ENCODE measurements at places on chromosomes 7 and 10. TPM values are rescaled to one million over a fixed set of nuclear protein-coding genes. Genes with fewer than 3 reads are reported as not detected.

TUBAL3 gene
- total RNA-seq, result 0.22 TPM

SPDYE1 gene
- total RNA-seq, result not detected

MEOX2 gene
- 112 TPM for total RNA-seq

TNRC18 gene
- 76.9 TPM for total RNA-seq

BTBD16 gene
- total RNA-seq, result 1.2 TPM

CPA2 gene
- 2.2 TPM for total RNA-seq

C7orf57 gene
- total RNA-seq, result 0.60 TPM

TMEM140 gene
- total RNA-seq, result 46.9 TPM

LIPF gene
- not detected for total RNA-seq

HHEX gene
- total RNA-seq, result 6.7 TPM

STEAP1 gene
- total RNA-seq, result 38.7 TPM

COMMD3 gene
- total RNA-seq, result 28.0 TPM

HSPA12A gene
- total RNA-seq, result 137 TPM

AQP1 gene
- total RNA-seq, result 573 TPM

DNA sequence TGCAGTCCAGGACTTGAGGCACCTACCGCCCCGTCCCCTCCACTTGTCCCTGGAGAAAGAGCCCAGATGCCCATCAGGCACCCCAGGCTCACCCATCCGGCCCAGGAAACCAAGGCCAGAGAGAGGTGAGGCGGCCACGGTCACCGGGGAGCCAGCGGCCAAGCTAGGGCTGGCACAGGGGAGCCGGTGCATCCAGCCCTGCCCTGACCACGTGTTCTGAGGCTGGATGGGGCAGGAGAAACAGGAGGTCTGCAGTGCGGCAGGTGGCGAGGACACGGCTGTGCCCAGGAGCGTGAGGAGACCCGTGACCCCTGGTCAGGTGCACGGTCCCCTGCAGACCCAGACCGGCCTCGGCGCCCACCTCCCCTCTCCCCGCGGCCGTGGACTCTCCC lies 27.6 kb downstream of the UNCX start:
- peaks cover 85% of the 10 kb centered on the region for H3K27me3 ChIP-seq
- no peak overlapping the region for H3K4me3 ChIP-seq
- no peaks in the 10 kb centered on the region for H3K4me1 ChIP-seq
- no peak overlapping the region for H3K27ac ChIP-seq
- no peak for DNase-seq

GRCh38 chr10:109737626-109738025 lies 185.7 kb downstream of the XPNPEP1 start:
- H3K4me1 ChIP-seq, result no peaks in the 10 kb centered on the region
- peak overlapping the region; percentile 79 for H3K27ac ChIP-seq

GRCh38 chr10:133393401-133394063 lies 425 bp upstream of the MTG1 start:
- peaks cover 63% of the 10 kb centered on the region for H3K36me3 ChIP-seq
- H3K27ac ChIP-seq, result peak overlapping the region; percentile 86
- no peaks in the 10 kb centered on the region for H3K4me1 ChIP-seq
- no peaks in the 10 kb centered on the region for H3K27me3 ChIP-seq
- H3K4me3 ChIP-seq, result peak overlapping the region; percentile 86

DNA sequence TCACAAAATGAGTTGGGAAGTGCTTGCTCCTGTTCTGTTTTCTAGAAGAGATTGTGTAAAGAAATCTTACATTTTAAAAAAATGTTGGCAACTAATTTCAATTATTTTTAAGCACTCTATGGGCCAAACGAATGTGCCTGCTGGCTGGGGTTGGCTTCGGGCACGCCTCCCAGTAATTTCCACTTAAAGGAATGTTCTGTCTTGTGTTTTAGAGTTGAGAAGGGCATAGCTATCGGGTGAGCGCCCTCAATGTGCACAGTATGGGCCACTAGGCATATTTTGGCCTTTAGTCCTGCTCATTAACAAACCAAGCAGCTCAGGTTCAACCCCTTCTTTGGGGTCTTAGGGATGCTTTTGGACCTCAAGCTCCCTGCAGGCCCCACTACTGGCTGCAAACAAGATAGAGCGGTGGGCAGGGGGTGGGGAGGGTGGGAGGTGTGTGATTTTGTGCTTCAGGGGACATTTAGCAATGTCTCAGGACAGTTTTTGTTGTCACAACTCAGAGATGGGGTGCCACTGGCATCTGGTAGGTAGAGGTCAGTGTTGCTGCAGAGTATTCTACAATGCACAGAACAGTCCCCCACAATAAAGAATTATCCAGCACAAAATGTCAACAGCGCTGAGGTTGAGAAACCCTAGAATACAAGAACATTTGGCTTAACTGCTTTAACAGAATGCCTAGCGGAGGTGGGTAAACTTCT lies 40.7 kb downstream of the TACC2 start:
- H3K27me3 ChIP-seq, result no peaks in the 10 kb centered on the region
- H3K27ac ChIP-seq, result no peak overlapping the region
- no peaks in the 10 kb centered on the region for H3K36me3 ChIP-seq
- H3K4me1 ChIP-seq, result no peaks in the 10 kb centered on the region
- no peak for DNase-seq

DNA sequence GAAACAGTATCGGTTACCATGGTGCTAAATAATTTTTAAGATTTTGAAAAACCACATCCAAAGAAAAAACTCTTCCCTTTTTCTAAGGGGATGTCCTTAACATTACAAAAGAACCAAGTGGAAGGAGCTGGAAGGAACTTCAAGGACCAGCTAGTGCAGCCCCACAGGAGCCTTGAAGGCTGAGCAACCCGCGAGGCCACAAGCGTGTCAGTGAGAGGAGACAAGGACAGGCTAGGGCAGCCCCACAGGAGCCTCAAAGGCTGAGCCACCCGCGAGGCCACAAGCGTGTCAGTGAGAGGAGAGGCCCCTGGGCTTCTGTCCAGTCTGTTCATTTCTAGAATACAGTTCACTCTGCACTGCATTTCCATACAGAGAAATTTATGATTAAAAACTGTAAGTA lies 80.1 kb upstream of the ATP6V0A4 start:
- no peak overlapping the region for H3K27ac ChIP-seq
- H3K27me3 ChIP-seq, result no peaks in the 10 kb centered on the region
- DNase-seq, result no peak
- H3K4me3 ChIP-seq, result no peak overlapping the region

DNA sequence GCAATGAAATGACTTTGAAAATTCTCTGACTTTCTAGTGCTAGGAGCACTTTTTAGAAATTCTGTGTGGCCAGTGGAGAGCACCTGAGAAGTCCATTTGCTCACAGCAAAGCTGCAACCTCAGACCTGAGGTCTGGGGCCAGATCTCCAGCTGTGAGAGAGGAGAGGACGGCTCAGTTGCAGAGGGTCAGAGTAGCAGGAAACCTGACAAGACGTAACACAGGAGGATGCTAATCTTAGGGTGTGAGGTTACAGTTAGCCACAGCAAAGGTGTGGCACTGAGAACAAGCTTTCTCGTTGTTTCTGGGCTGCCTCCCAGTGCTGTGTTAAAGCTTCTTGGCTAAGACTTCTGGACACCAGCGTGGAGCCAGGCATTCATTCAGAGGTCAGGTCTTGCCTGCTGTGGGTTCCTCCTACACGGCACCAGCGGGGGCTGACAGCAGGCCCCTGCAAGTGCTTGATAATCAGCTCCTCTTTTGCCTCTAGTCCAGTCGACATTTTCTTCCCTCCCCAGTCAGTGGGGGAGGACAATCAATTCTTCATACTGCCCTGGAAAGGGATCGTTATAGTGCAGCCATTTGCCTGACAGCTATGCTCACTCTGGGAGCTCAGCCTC lies 435.4 kb upstream of the DPP6 start:
- H3K27me3 ChIP-seq, result no peaks in the 10 kb centered on the region
- no peak overlapping the region for H3K4me3 ChIP-seq
- no peak for DNase-seq
- H3K36me3 ChIP-seq, result no peaks in the 10 kb centered on the region
- H3K27ac ChIP-seq, result no peak overlapping the region
- H3K4me1 ChIP-seq, result no peaks in the 10 kb centered on the region

DNA sequence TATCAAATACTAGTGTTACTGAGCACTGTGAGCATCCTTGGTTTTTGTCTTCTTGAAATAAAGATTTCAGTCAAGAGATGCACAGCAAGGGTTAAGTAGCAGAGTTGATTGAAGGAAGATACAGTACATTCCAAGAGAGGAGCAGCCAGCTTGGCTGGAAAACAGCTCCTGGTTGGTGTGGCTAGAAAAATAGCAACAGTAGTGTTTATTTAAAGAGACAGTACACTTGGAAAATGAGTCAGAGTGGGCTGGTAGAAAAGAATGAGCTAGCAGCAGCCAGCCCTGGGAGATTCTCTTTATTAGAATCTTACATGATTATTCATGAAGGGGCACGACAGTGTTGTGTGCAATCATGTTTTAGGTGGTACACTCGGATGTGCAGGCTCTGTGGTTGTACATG lies 1016.4 kb upstream of the SORCS1 start:
- no peak overlapping the region for H3K27ac ChIP-seq
- no peak overlapping the region for H3K4me3 ChIP-seq
- DNase-seq, result no peak
- H3K36me3 ChIP-seq, result no peaks in the 10 kb centered on the region
- no peaks in the 10 kb centered on the region for H3K4me1 ChIP-seq
- no peaks in the 10 kb centered on the region for H3K27me3 ChIP-seq

DNA sequence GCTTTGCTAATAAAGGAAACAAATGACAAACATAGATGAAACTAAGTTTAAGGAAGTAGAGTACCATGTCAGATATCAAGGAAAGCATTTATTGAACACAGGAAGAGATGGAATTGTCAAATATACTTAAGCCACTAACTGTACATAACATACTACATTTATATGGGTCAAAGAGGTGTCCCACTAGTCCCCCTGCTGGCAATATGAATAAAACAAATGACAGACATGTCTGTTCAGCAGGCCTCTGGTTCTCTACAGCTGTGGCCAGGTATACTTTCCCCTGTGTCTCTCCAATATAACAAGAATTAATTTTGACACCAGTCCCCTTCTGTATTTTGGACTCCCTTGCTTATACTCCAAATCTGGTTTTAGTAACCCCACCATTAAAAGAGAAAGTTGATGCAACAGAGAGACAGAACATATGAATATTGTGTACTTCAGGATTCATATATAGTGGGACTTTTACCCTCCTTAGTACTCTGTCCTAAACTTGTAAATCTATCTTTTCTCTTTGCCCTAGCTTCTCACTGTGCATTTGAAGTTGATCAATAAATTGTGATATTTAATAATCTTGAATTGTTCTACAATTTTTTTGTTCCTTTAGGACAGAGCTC lies 42.9 kb downstream of the CD36 start:
- no peaks in the 10 kb centered on the region for H3K27me3 ChIP-seq
- no peaks in the 10 kb centered on the region for H3K36me3 ChIP-seq
- DNase-seq, result no peak
- H3K4me1 ChIP-seq, result no peaks in the 10 kb centered on the region
- H3K4me3 ChIP-seq, result no peak overlapping the region

DNA sequence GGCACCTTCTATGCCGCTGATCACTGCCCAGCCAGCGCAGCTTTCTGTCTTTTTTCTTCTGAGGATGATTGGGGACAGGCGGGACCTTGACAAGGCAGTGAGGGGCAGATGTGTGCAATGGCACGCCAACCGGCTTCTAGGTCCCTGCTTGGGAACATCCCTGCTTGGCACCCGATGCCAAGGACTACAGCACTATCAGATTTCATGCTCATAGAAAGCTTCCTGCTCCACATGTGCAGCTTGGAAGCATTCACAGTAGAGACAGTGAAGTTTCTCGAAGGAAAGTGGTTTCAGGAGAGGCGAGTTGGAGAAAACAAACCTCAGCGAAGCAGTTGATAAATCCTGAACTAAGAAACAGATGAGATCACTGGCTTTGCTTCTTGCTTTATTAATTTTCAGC lies 267.5 kb upstream of the HABP2 start:
- no peaks in the 10 kb centered on the region for H3K36me3 ChIP-seq
- DNase-seq, result no peak
- no peak overlapping the region for H3K27ac ChIP-seq
- no peak overlapping the region for H3K4me3 ChIP-seq
- H3K27me3 ChIP-seq, result no peaks in the 10 kb centered on the region

DNA sequence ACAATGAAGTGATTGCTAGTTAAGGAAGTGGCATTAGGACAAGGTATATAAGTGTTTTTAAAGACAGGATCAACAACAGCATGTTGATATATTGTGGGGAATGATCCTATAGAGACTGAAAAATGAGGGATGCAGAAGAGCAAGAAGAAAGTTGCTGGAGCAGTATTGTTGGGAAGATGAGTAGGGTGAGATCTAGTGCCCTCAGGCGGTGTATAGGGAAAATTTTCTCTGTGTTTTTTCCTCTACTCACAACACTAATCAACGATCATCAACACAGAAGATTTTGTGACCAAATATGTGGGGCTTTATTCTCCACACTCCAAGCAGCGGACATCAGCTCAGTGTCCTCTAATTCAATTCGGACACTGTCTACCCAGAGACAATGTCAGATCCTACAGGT lies 9.6 kb upstream of the PTTG1IP2 start:
- H3K27ac ChIP-seq, result no peak overlapping the region
- DNase-seq, result no peak
- peaks cover 8% of the 10 kb centered on the region for H3K4me1 ChIP-seq
- no peaks in the 10 kb centered on the region for H3K36me3 ChIP-seq
- no peak overlapping the region for H3K4me3 ChIP-seq

DNA sequence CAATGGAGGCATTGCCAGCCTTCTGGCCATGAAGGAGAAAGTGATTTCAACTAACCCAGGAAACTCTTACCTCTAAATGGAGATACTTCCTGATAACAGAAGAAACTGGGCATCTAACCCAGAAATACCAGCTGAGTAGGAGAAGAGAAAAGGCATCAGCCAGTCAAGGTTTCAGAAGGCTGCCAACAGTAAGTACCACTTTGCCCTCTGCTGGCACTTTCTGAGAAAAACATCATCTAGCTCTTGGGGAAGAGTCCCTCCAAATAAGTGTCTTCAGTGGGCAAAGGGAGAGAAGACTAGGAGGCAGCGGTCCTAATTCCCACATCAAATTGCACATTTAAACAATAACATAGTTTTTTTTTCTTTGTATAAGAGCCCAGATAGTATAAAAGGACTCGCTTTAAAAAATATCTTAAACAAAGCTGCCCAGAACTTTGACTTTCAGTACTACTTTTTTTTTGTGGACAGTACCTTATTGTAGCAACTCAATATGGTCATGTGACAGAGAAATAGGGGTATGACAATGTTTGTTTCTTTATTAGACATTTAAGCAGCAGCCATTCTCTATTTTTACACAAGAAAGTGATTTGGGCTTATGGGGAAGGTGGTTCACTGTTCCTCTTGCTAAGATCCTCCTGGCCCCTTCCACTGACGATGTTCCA lies 157.3 kb downstream of the CTTNBP2 start:
- no peak for DNase-seq
- H3K4me3 ChIP-seq, result no peak overlapping the region
- no peak overlapping the region for H3K27ac ChIP-seq
- H3K36me3 ChIP-seq, result no peaks in the 10 kb centered on the region

GRCh38 chr10:3476640-3477448 lies 304.3 kb upstream of the PITRM1 start:
- H3K27ac ChIP-seq, result no peak overlapping the region
- no peak overlapping the region for H3K4me3 ChIP-seq
- H3K36me3 ChIP-seq, result no peaks in the 10 kb centered on the region
- no peak for DNase-seq

- peaks cover 3% of the 10 kb centered on the region for H3K4me1 ChIP-seq
- no peaks in the 10 kb centered on the region for H3K36me3 ChIP-seq
- no peak overlapping the region for H3K4me3 ChIP-seq
- DNase-seq, result no peak
- no peaks in the 10 kb centered on the region for H3K27me3 ChIP-seq
Observed at GRCh38 chr7:585229-585711, 65.6 kb upstream of the PDGFA start.

GRCh38 chr7:74025146-74025545 lies 2.8 kb upstream of the ELN start:
- no peaks in the 10 kb centered on the region for H3K36me3 ChIP-seq
- DNase-seq, result no peak
- peaks cover 77% of the 10 kb centered on the region for H3K4me1 ChIP-seq
- no peaks in the 10 kb centered on the region for H3K27me3 ChIP-seq

GRCh38 chr10:60537697-60538096 lies 148.0 kb upstream of the ANK3 start:
- no peaks in the 10 kb centered on the region for H3K27me3 ChIP-seq
- no peak for DNase-seq
- H3K27ac ChIP-seq, result no peak overlapping the region
- no peaks in the 10 kb centered on the region for H3K4me1 ChIP-seq
